ENCODE measurements at places on chromosomes 5 and 9.

DNA sequence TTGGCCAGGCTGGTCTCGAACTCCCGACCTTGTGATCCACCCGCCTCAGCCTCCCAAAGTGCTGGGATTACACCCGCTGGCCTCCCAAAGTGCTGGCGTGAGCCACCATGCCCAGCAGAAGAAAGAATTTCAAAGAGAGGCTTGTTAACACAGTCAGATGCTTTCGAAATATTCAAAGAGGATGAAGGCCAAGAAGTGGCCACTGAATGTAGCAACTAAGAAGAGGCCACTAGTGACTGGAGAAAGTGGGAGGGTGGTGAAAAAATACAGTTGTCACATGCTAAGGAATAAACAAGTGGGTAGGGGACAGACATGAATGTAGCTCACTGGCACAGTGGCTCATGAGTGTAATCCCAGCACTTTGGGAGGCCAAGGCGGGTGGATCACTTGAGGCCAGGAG is 13.0 kb upstream of the TPM2 start:
- no peak for DNase-seq

DNA sequence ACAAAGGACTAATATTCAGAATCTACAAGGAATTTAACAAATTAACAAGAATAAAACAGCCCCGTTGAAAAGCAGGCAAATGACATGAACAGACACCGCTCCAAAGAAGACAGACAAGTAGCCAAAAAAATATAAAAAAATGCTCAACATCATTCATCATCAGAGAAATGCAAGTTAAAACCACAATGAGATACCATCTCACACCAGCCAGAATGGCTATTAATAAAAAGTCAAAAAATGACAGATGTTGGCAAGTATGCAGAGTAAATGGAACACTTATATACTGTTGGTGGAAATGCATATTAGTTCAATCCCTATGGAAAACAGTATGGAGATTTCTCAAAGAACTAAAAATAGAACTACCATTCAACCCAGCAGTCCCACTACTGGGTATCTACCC is 302.7 kb upstream of the RGMB start:
- no peak for DNase-seq

GRCh38 chr5:10633271-10634049 is 69.6 kb downstream of the ANKRD33B start:
- DNase-seq: no peak

- DNase-seq: no peak
Measured at GRCh38 chr9:135671591-135672041, 8.5 kb downstream of the LCN9 start.

- DNase-seq: no peak
Measured at GRCh38 chr9:38023661-38024035, 45.4 kb downstream of the SHB start.

- no peak for DNase-seq
Measured at GRCh38 chr9:92718086-92719001, 46.3 kb downstream of the BICD2 start.

DNA sequence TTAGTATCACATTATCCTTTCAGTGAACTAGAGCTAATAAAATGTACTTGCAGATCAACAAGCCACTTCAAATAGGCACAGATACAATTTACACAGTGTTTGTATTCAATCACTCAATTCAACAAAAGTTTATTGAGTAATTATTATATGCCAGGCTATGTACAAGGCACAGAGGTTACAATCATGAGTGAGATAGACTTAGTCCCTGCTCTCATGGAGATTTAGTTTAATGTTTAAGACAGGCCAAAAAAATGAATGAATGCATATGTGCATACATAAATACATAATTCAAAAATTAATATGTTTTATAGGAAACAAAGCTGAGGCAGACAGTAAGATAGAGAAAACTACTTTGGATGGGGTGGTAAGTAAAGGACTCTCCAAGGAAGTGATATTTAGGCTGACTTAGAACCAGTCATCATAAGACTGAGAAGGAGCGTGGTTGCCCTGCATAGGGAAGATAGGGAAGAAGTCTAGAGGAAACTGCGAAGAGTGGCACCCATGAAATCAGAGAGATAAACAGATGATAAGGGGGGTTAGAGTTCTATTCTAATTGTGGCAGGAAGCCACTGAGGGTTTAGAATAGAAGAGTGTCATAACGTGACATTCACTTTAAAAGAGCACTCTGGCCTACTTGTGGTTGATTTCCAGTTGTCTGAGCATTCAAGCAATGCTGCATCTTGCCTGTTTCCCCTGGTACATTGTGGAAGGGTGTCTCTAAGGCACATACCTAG is 49.7 kb upstream of the GRAMD2B start:
- DNase-seq: no peak

DNA sequence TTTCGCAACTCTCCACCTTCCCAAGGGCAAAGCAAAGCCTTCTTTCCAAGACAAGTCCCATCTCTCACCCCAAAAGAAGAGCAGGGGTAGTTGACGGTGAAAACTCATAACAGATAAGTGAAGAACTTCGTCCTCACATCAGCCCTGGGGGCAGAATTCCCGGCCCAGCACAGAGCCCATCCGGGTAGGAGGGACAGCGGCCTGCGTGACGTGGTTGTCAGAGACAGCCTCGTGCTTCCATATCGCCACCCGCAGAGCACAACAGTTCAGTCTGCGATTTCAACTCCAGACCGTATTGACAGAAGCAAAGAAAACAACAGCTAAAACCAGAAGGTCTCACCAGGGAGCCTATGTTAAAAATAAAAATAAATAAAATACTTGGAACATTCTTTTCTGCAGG is 273.2 kb downstream of the SYK start:
- no peak for DNase-seq

DNA sequence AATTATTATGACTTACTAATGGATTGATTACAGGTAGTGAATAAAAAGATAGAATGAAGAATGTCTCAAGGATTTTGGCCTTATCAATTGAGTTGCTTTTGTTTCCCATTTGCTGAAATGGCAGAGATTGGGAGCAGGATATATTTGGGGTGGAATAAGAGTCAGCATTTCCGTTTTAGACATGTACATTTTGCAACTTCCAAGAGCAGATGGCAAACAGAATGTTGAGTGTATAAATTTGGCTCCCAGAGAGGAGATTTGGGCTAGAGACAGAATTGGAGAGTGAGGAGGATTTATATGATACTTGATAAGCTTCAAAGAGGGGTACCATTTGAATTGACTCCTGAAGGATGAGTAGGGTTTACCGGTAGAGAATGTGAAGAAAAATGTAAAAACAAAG is 437.9 kb upstream of the PAPPA start:
- DNase-seq: no peak

- DNase-seq: no peak
Measured at GRCh38 chr9:79013715-79014610, 557.8 kb upstream of the TLE4 start.

GRCh38 chr5:42309865-42310264 is 113.4 kb upstream of the GHR start:
- DNase-seq: no peak

GRCh38 chr9:109997682-109998081 is 210.3 kb downstream of the C9orf152 start:
- no peak for DNase-seq

DNA sequence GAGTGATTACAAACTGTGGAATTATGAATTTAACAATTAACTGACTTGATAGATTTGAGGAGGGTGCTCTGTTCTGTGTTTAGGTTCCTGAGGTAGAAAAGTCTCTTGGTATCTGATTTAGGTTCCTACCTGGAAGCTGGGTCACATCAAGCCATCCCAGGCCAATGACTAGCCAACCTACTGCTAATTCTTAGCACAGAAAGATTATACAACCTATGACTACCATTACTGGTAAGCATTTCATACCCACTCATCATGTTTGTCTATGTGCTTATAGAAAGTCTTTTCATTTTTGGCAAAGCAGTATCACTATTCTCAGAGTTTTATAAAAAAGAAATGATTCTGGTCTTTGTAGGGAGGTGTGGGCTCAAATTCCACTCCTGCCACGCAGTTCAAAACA is 49.7 kb downstream of the GNAQ start:
- DNase-seq: no peak

All from SIG-M5 (cell line).